Nephron progenitor cell (in vitro differentiated cells): ENCODE measurements at places on chromosomes 1 and 21.

- DNase-seq: no peak
Measured at GRCh38 chr1:52166996-52167753, 25.3 kb downstream of the ZFYVE9 start.

GRCh38 chr1:165563551-165563950, 19.8 kb downstream of the LRRC52 start:
- no peak for DNase-seq

DNA sequence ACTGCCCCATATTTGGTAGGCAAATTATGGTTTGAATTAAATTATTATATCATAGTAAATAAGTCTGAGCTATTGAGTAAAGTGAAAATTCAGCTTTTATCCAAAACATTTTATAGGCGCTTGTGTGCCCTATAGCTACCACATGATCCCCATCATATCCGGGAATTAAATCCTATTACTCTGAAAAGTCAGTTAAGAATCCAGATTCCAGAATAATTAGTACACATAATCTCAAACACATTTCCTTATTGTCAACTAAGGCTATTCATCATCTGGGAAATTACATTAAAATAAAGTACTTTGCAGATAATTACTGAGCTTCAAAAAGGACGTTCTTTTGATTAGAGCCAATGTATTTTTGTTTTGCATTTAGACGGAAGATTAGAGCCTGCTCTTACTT, 72.3 kb downstream of the CTH start:
- no peak for DNase-seq

GRCh38 chr1:193538680-193539079, 352.3 kb upstream of the B3GALT2 start:
- DNase-seq: no peak

- no peak for DNase-seq
Measured at GRCh38 chr1:202343652-202344349, 2.1 kb upstream of the UBE2T start.

- no peak for DNase-seq
Measured at GRCh38 chr1:918843-919242, 4.9 kb upstream of the SAMD11 start.

DNA sequence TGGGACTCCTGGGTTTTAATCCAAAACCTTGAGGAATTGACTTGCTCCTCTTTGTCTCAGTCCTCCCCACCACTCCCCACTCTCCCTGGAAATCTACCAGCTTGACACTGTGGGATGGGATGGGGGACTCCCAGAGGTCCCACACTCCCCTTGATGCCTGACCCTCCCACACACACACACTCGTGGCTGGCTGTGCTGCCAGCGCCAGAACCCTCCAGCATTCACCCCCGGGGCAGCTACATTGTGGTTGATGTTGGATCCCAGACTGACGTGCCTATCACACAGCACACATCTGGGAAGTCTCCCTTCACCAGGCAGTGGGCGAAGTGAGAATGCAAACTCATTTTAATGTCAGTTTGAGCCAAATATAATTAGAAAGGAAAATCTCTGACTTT, 10.0 kb downstream of the KIRREL1 start:
- no peak for DNase-seq

- no peak for DNase-seq
Measured at GRCh38 chr1:33032126-33032869, 4.4 kb downstream of the AK2 start.

GRCh38 chr1:180246579-180246978, 16.5 kb downstream of the LHX4 start:
- DNase-seq: no peak
